ENCODE measurements at places on chromosomes 16 and 17. TPM values are rescaled to one million over a fixed set of nuclear protein-coding genes. Genes with fewer than 3 reads are reported as not detected.

GRCh38 chr17:73773702-73774101 is 129.5 kb upstream of the SDK2 start:
- H3K27me3 ChIP-seq: no peaks in the 10 kb centered on the region
- no peak for DNase-seq
- no peaks in the 10 kb centered on the region for H3K36me3 ChIP-seq
- no peaks in the 10 kb centered on the region for H3K4me1 ChIP-seq
- H3K27ac ChIP-seq: no peak overlapping the region

GRCh38 chr17:2393954-2394749 is 6.7 kb downstream of the MNT start:
- no peaks in the 10 kb centered on the region for H3K36me3 ChIP-seq
- no peaks in the 10 kb centered on the region for H3K27me3 ChIP-seq
- no peak overlapping the region for H3K4me3 ChIP-seq
- H3K27ac ChIP-seq: no peak overlapping the region
- H3K4me1 ChIP-seq: peaks cover 65% of the 10 kb centered on the region
- DNase-seq: no peak

DNA sequence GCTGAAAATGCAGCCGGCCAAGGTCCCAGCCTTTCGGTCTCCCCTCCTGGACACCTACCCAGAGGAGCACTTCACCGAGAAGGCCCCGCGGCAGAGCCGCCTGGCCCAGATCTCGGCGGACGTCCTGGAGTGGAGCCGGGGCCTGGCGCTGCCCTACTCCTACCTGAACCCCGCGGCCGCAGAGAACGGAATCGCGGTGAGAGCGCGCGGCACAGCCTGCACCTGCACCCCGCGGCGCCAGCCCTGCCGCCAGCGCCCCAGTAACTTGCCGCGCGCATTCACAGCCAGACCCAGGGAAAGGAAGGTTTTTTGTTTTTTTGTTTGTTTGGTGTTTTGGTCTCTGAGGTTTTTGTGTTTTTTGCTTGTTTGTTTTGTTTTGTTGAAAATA is 15.2 kb downstream of the ALOX12B start:
- DNase-seq: no peak
- peaks cover 23% of the 10 kb centered on the region for H3K4me1 ChIP-seq
- no peak overlapping the region for H3K4me3 ChIP-seq
- no peak overlapping the region for H3K27ac ChIP-seq

DNA sequence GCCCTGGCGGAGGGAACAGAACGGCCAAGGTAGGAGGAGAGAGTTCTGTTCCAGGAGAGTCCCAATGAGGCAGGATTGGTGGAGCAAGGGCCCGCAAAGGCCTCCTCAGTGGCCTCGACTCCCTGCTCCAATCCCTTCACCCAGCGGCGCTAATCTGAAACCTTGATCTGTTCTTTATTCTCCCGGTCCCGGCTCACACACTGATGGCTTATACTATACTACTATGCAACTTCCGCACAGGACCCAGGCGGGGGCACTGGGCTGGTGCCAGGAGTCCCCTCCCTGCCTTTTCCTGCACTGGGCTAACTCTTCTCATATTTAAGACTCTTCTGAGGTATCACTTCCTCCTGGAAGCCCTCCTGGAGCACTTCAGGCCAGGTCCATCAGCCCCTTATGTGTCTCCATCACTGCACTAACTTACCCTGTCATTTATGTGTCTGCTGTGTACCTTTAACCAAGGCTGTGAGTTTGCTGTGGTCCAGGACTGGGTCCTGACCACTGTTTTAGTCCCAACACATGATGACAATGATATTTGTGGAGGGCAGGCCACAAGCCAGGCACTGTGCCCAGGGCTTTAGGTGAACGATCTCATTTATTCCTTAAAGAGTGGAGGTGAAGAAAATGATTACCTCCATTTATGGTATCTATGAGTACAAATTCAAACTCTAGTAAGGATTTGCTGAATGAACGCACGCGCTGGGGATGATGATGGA is 6.8 kb downstream of the CCDC102A start:
- DNase-seq: no peak
- peaks cover 53% of the 10 kb centered on the region for H3K4me1 ChIP-seq
- H3K27me3 ChIP-seq: no peaks in the 10 kb centered on the region
- H3K4me3 ChIP-seq: peak overlapping the region; percentile 56
- no peaks in the 10 kb centered on the region for H3K36me3 ChIP-seq

- no peak for DNase-seq
- H3K36me3 ChIP-seq: no peaks in the 10 kb centered on the region
- H3K27me3 ChIP-seq: no peaks in the 10 kb centered on the region
- H3K27ac ChIP-seq: no peak overlapping the region
- peaks cover 12% of the 10 kb centered on the region for H3K4me1 ChIP-seq
Measured at GRCh38 chr17:21532763-21533385, 156.7 kb downstream of the KCNJ12 start.

- H3K27me3 ChIP-seq: no peaks in the 10 kb centered on the region
- H3K4me3 ChIP-seq: no peak overlapping the region
- no peak for DNase-seq
- no peaks in the 10 kb centered on the region for H3K36me3 ChIP-seq
- peaks cover 23% of the 10 kb centered on the region for H3K4me1 ChIP-seq
Measured at GRCh38 chr16:69193855-69194254, 6.9 kb downstream of the SNTB2 start.

DNA sequence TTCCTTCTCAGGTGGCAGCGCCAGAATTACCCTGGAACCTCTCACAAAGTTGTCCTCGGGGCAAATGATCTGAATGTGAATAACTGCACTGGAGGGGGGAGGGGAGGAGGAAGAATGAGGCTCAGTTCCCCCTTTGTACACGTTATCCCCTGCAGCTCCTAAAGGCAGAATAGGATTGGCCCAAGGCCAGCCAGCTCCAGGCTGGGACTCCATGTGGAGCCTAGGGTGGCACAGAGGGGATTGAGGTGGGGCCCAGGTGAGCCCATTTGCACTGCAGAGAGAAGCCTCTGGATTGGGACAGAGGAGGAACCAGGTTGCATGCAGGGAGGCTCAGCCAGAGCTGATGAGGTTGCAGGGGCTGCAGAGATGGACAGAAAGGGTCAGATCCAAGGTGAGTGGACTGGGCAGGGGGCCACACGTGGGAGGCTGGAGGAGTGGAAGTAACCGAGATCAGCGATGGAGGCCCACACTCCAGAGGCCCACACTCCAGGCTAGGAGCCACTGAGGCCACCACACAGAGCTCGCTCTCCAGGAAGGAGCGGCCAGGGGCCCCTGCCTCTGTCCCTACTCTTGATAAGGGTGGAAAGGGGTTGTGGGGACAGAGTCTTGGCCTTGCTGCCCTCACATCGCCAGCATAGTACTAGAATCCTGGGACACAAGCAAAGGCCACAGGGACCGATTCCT is 78.6 kb downstream of the RBFOX3 start:
- no peaks in the 10 kb centered on the region for H3K4me1 ChIP-seq
- no peak overlapping the region for H3K27ac ChIP-seq
- no peaks in the 10 kb centered on the region for H3K36me3 ChIP-seq

GRCh38 chr17:48148029-48148770 is 40.6 kb downstream of the SNX11 start:
- no peak overlapping the region for H3K4me3 ChIP-seq
- no peaks in the 10 kb centered on the region for H3K27me3 ChIP-seq
- DNase-seq: no peak

GRCh38 chr16:82199209-82199608 is 29.2 kb upstream of the MPHOSPH6 start:
- H3K36me3 ChIP-seq: no peaks in the 10 kb centered on the region
- no peaks in the 10 kb centered on the region for H3K27me3 ChIP-seq
- no peak for DNase-seq

- H3K4me1 ChIP-seq: peaks cover 92% of the 10 kb centered on the region
- H3K27me3 ChIP-seq: no peaks in the 10 kb centered on the region
- no peak overlapping the region for H3K4me3 ChIP-seq
Measured at GRCh38 chr17:40548491-40548981, 16.7 kb downstream of the CCR7 start.

Gene CUEDC1
- 0.73 TPM for total RNA-seq

Gene SUMO2
- 653 TPM for total RNA-seq

GRCh38 chr16:57341441-57342303 is 16.9 kb upstream of the CCL22 start:
- H3K27me3 ChIP-seq: peaks cover 10% of the 10 kb centered on the region
- H3K4me1 ChIP-seq: peaks cover 4% of the 10 kb centered on the region
- DNase-seq: no peak
- H3K36me3 ChIP-seq: no peaks in the 10 kb centered on the region
- H3K4me3 ChIP-seq: no peak overlapping the region

GRCh38 chr17:28480799-28481571 is 7.5 kb downstream of the SLC13A2 start:
- no peaks in the 10 kb centered on the region for H3K27me3 ChIP-seq
- no peak for DNase-seq
- peaks cover under 1% of the 10 kb centered on the region for H3K4me1 ChIP-seq
- H3K27ac ChIP-seq: no peak overlapping the region
- H3K4me3 ChIP-seq: no peak overlapping the region

DNA sequence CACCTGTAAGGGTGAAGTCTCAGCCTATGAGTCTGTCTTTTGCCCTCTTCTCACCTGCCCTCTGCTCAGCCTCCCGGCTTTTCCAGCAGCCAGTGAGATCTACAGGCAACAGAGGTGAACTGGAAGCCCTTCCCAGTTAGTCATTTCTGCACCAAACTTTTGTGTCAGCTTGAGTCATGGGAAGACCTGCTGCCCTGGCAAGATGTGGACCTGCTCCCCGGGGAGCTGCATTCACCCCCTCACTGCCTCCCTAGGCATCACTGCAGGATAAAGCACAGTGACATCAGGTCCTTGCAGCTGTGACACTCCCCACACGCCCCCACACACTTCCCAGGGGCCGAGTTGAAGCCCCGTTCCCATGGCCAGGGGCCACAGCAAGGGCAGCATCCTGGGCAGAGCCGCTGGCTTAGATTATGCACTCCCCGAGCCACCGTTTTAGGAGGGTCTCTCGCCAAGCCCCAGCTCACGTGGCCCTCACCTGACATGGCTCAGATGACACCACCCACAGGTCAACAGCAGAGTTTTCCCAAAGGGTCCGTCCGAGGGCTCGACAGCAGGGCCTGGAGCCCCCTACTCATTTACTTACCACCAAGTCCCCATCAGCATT is 6.5 kb upstream of the ABR start:
- peaks cover 4% of the 10 kb centered on the region for H3K4me1 ChIP-seq
- H3K27me3 ChIP-seq: no peaks in the 10 kb centered on the region
- H3K36me3 ChIP-seq: no peaks in the 10 kb centered on the region
- H3K4me3 ChIP-seq: no peak overlapping the region

GRCh38 chr17:71632328-71632727 is 488.5 kb upstream of the SOX9 start:
- H3K27me3 ChIP-seq: no peaks in the 10 kb centered on the region
- DNase-seq: no peak
- H3K4me3 ChIP-seq: no peak overlapping the region

DNA sequence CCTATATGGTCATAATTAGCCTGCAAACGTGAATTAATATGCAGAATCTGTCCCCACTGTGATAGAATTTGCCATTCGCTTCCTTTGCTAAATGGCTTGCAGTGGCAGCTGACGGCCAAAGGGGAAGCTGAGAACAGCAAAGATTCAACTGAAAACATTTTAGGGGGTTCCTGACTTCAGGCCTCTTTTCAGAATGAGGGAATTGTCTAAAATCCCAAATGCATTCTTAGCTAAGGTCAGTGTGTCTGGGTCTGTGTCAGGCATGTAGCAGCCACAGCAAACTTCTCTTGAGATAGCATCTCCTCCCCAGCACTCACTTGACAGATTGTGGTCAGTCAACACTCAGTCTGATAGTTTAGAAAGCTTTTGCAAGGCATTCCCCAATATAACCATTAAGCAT is 701.1 kb downstream of the WWOX start:
- H3K36me3 ChIP-seq: no peaks in the 10 kb centered on the region
- peaks cover 9% of the 10 kb centered on the region for H3K4me1 ChIP-seq
- no peak overlapping the region for H3K4me3 ChIP-seq
- no peak for DNase-seq

- peaks cover 4% of the 10 kb centered on the region for H3K36me3 ChIP-seq
- H3K4me1 ChIP-seq: peaks cover 15% of the 10 kb centered on the region
- no peak for DNase-seq
- H3K4me3 ChIP-seq: no peak overlapping the region
- H3K27me3 ChIP-seq: no peaks in the 10 kb centered on the region
Measured at GRCh38 chr17:80842456-80843013, 149.1 kb upstream of the CHMP6 start.

Gene ADORA2B
- total RNA-seq: 0.88 TPM

DNA sequence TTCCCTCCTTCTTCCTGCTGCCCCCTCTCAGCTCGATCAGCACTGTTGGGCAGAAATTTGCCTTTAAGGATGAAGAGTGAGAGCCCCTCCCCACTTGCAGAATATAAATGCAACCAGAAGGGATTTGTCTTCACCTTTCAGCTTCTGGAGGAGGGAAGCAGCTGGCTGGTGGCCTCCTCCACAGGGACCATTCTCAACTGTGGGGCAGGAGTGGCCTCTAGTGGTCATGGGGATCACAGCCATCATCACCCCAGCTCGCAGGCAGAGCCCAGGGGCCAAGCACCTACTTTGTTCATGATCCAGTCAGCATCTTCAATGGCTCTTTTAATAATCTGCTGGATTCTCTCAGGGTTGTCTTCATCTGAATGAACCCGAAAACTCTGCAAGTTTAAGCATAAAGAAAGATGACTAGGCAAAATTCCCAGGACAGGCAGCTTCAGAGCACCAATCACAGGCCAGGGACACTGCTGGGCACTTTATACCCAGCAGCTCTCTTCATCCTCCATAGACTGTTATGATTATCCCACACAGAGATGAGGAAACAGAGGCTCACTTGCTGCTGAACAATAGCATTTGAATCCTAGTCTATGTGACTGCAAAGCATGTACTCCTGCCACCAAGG is 13.1 kb downstream of the LYRM9 start:
- H3K27ac ChIP-seq: no peak overlapping the region
- peak; percentile 39 for DNase-seq
- H3K36me3 ChIP-seq: no peaks in the 10 kb centered on the region
- peaks cover 17% of the 10 kb centered on the region for H3K4me1 ChIP-seq

Gene KRT36
- not detected for total RNA-seq

GRCh38 chr17:35210741-35211140 is 16.5 kb upstream of the SLC35G3 start:
- no peaks in the 10 kb centered on the region for H3K36me3 ChIP-seq
- no peaks in the 10 kb centered on the region for H3K27me3 ChIP-seq
- H3K4me3 ChIP-seq: no peak overlapping the region
- DNase-seq: no peak

All from CD8-positive, alpha-beta memory T cell (primary cell).